ENCODE measurements at places on chromosomes 5 and 9. TPM values are rescaled to one million over a fixed set of nuclear protein-coding genes. Genes with fewer than 3 reads are reported as not detected.

Gene LRRTM2
- not detected for total RNA-seq

DNA sequence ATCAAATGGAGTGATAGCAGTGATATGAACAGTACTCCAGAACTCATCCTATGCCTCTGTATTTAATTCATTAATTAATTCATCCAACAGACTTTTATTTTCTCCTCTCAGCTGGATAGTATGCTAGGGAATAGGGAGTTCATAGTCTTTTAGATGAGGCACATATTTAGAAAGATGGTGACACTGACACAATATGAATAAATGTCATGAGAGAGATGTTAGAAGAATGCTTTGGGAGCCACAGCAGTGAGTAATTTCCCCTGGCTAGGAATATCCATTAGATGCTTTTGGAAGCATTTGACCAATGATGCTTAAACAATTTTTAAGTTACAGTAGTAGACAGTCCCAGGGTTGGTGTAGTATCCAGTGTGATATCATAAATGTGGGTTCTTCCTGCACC lies 428.7 kb upstream of the SGCD start:
- DNase-seq, result no peak

Gene PPP1R26
- total RNA-seq, result 38.0 TPM

DNA sequence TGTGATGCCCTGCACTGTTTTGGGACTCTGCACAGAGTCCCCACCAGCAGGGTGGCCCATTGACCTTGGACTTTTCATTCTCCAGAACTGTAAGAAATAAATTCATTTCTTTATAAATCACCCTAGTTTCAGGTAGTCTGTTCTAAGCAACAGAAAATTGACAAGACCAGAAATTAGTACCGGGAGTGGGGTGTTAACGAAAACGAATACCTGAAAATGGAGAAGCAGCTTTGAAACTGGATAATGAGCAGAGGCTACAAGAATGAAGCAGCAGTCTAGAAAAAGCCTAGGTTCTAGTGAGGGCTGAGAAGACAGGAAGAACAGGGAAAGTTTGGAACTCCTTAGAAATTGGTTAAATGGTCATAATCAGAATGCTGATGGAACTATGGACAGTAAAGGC lies 2.1 kb upstream of the MCC start:
- no peak for DNase-seq

Gene TMEM174
- total RNA-seq, result not detected

DNA sequence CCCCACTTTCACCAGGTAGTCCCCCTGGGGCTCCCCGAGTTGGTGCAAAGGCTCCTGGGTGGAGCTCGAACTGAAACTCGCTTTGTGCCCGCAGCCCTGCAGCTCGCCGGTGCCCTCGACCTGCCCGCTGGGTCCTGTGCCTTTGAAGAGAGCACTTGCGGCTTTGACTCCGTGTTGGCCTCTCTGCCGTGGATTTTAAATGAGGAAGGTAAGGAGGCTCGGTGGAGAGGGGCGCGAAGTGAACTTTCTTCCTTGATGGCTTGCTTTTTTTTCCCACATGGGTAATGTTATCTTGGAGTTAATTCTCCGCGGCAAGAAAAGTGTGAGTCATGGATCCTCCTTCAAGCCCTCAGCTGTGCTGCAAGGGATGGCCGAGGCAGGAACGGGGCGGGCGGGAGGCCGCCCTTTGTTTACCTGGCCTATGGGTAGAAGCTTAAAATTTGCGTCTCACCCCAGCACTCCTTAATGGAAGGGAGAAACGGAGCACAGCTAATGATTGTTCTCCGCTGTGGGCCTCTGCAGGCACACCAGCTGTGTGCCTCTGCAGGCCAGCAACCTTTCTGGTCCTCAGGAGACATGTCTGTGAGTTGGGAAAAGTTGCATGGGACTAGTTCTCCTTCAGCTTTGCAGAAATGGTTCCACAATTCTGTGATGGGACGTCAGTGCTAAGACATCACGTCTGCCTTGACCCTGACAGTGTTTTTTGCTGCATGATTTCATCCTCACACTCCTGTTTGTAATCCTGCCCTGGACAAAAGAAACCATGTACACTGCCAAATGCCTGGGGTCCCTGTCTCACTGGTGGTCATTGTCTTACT lies 1.1 kb downstream of the MAMDC2 start:
- DNase-seq, result peak; percentile 72

- no peak for DNase-seq
Observed at GRCh38 chr9:107431461-107431860, 58.1 kb downstream of the KLF4 start.
